ENCODE measurements at places on chromosomes 7 and 10.

GRCh38 chr10:25766213-25766612 is 167.8 kb upstream of the MYO3A start:
- no peak for ATAC-seq

DNA sequence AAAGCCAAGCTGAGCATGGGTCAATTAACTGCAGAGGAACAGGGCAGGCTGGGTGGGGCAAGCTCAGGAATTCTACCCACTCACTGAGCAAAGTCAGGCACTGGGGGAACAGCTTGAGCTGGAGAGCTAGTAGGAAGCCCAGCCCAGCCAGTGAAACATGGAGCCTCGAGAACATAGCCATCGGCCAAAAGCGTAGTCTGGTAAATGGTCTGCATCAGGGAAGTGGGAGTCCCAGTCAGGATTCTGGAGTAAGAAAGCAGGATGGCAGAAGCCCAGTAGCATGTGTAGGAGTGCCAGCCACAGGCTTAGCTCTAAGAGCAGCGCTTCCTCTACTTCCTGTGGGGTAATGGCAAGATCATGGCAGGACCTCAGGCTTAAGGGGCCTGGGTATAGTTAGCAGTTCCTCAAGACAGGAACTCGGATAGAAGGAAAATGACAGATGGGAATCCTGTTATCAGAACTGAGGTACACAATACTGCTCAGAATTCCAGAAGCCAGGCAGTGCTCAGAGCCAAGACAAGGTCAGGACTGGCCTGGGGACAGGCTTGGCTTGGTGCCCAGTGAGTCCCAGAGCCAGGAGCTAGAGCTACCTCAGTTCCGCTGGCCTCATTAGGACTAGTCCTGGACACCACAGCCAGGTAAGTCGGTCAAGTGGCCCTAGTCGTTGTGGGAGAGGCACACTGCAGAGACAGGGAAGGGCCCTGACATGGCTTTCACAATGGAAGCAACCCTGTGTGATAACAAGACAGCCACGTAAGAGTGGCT is 65.4 kb upstream of the MXI1 start:
- no peak for ATAC-seq

- ATAC-seq = no peak
These were observed 119.8 kb upstream of the NPVF start for GRCh38 chr7:25348104-25348503.

- peak; percentile 86 for ATAC-seq
These were observed 50.3 kb upstream of the ATP6V0A4 start for GRCh38 chr7:138848056-138848980.

GRCh38 chr7:79211724-79212123 is 241.7 kb downstream of the MAGI2 start:
- ATAC-seq = no peak

DNA sequence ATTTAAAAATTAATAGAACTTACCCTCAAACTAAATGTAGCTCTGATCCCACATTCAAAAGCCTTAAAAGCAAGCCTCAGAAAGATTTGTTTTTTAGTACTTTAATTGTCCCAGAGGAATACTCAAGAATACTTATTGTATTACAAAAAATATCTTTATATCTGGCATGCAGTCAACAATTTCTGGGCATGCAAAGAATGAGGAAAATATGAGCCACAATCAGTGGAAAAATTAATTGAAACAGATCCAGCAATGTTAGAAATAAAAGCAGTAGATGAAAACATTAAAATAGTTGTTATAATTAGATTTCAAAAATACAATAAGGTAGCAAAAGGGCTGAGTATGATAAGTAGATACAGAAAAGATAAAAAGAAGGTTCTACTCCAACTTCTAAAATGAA is 154.7 kb downstream of the PON1 start:
- no peak for ATAC-seq

DNA sequence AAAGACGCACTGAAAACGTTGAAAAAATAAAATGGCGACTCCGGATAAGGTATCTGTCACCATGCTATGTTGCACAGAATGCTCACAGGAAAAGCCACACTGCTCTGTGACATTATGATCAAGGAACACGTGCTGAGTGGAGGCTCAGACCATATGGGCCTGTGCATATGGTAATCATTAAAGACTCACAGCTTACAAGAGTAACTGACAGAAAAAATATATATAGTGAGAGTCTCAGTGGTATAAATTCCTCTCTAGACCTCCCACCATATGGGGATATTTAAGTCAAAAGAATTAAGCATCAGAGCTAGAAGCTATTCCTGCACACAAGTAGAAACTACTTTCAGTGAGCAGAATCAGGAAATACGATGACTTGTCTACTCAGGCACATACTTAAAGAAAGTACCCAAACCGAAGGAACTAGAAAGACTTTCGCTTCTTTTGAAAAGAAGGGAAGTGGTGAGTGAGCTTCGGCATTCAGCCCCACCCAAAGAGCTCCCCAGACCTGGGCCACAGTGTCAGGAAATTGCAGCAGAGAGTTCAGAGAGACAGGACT is 65.1 kb upstream of the MPP7 start:
- no peak for ATAC-seq

DNA sequence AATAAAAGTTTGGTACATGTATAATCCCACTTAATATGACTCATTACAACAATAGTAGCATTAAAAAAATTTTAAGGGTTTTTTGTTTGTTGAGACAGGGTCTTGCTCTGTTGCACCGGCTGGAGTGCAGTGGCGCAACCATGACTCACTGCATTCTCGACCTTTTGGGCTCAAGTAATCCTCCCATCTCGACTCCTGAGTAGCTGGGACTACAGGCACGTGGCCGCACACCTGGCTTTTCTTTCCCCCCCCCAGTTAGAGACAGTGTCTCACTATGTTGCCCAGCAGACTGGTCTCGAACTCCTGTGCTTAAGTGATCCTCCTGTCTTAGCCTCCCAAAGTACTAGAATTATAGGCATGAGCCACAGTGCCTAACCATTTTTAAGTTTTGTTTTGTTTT is 40.7 kb downstream of the KMT2C start:
- no peak for ATAC-seq

DNA sequence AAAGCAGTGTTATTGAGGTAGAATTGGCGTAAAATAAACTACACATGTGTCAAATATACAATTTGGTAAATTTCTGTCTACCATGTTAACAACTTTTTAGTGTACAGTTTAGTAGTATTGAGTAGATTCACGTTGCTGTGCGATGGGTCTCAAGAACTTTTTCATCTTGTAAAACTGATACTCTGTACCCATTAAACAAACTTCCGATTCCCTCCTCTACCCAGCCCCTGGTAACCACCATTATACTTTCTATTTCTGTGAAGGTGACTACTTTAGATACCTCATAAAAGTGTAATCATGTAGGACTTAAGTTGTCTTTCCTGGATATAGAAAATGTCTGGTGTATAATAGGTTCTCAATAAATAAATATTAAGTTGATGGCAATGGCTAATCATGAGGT is 408.5 kb upstream of the POT1 start:
- no peak for ATAC-seq

DNA sequence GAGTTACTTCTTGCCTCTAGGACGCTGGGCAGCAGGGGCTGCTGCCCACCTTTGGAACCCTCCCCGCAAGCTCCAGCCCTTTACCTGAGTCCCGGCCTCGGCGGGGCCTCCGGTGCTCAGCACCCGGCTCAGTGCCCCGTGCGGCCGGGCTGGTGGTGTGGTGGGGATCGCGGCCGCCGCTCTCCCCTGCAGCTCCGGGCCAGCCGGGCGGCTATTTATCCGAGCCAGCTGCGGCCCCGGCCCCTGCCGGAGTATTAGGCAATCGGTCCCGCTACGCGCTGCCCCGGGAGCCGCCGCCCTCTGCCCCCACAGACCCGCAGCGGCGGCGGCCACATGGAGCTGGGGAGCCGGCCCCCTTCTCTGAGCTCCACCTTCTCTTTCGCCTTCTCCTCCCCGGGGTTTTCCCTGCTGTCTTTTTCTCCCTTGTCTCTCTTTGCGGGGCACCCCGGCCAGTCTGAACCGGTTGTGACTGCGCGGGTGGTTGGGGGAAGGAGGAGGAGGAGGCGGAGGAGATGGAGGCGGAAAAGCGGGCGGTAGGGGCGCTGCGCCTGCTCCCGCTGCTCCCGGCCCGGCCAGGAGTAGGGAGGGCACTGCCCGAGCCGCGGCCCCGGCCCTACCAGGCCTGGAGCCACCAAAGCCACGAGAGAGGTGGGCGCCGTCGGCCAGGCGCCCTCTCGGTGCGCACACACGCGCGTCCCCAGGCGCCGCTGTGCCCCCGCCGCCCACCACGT is at the start of gene SLC16A9:
Gene SLC16A9, minus strand, starts transcription at position 456 of the 731 bp plus-strand sequence. CDS start 25,559 bp downstream, outside the sequence.
- ATAC-seq = peak; percentile 91

GRCh38 chr7:114806590-114807162 is 115.2 kb upstream of the MDFIC start:
- ATAC-seq = no peak

GRCh38 chr10:93147281-93147680 is 73.6 kb downstream of the CYP26A1 start:
- ATAC-seq = no peak

DNA sequence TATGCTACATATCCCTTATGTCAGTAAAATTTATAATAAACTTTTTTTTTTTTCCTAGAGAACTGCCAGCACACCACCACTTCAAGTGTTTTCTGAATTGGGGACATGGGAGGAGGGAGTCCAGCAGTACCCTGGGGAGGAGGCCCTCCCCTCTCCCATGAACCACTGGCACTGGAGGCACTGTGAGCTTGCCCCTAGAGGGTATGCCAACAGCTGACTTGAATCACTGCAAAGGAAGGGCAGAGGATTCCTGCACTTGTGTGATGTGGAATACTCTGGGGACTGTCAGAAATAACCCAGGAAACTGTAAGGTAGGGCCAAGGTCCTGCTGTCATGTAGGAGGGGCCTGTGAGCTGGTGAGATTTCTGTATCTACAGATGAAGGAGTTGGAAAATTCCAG is 8.5 kb upstream of the ARMS2 start:
- no peak for ATAC-seq

Data from SK-N-SH treated with all-trans-retinoic acid at 6 μM for 48 hours (cell line).